ENCODE measurements at places on chromosomes 12 and 14.

GRCh38 chr12:131789638-131790037 is 38.6 kb upstream of the MMP17 start:
- DNase-seq: no peak

DNA sequence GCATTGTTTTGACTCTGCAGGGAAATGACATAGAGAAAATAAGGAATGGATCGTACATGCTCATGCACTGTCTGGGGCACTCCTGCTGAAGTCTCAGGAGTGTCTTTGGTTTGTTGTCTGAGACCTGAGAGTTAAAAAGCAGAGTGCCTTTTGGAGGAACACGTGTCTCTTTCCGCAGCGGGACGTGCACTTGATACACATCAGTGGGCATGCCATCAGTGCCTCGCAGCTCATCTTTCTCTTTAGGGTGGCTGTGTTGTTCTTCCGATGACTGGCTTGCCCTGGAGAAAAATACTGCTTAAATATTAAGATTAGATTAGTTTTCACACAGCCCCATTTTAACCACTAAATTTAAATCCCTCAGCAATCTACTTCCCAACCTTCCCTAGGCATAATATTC is 835.9 kb downstream of the DIO2 start:
- DNase-seq: no peak

GRCh38 chr12:68178184-68178583 is 18.6 kb upstream of the IFNG start:
- no peak for DNase-seq

DNA sequence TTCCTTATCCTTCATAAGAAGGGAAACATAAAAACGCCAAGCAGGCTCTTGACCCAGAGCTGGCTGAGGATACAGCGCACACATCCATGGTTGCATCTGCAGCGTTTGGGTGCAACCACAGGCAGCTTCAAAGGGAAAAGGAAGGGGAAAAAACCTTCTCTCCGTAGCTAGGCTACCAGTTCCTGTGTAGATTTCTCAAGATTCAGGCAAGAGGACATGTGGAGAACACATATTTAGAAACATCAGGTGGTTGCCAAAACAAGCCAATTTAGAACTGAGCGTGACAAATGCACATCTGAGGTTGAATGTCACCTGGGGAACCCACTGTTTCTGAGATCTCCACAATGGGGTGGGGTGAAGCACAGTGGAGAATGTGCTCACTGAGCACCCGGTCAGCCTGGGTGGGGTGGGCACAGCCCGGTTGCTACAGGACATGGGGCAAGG is 78.3 kb upstream of the BDKRB2 start:
- DNase-seq: no peak

GRCh38 chr14:92755495-92755894 is 7.1 kb upstream of the LGMN start:
- DNase-seq: no peak

- no peak for DNase-seq
Measured at GRCh38 chr14:41285186-41285748, 321.4 kb upstream of the LRFN5 start.

DNA sequence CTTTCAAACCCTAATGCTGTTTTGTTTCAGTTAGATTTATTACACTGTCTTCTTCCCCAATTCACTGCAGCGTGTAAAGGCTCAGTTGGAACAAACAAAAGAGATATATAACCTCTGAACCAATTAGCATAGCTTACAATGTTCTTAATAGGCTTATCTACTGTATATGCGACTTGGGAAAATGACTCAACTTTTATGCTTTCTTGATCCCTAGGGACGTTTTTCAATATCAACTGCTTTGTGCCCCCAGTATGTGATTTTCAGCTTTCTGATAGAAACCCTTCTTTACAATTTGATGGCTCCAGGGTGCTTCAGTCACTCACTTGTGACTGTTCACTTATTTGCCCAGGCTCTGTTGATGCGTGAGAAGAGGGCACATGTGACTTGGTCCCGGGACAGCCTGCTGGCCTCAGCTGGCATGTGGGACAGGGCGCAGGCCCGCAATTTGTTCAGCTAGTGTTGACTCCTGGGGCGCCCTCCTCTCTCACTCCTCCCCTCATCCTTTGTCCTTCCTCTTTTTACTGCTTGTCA is 107.1 kb downstream of the TMTC2 start:
- DNase-seq: no peak
